ENCODE measurements at places on chromosomes 4 and X.

GRCh38 chrX:118904664-118905063, 69.8 kb upstream of the LONRF3 start:
- DNase-seq = no peak

DNA sequence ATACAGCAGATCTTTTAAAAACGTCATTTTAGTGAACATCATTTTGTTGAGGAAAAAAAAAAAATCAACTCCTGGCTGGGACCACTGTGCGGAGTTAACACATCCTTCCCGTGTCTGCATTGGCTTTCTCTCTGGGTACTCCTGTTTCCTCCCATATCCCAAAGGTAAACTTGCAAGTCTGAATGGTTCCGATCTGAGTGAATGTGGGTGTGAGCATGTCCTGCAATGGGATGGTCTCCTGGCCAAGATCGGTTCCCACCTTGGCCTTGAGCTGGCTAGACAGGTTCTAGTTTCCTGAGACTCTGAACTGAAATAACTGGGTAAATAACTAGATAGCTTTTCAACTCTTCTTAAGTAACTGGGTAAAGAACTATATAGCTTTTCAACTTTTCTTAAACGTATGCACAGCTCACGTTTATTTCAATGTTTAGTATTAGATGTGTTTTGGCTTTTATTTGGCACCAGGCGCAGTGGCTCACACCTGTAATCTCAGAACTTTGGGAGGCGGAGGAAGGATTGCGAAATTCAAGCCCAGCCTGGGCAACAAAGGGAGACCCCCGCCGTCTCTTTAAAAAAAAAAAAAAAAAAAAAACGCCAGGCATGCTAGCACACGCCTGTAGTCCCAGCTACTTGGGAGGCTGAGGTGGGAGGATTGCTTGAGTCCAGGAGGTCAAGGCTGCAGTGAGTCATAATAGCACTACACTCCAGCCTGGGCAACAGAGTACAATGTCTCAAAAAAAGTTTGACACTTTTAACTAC, 14.0 kb downstream of the RBMX start:
- no peak for DNase-seq

DNA sequence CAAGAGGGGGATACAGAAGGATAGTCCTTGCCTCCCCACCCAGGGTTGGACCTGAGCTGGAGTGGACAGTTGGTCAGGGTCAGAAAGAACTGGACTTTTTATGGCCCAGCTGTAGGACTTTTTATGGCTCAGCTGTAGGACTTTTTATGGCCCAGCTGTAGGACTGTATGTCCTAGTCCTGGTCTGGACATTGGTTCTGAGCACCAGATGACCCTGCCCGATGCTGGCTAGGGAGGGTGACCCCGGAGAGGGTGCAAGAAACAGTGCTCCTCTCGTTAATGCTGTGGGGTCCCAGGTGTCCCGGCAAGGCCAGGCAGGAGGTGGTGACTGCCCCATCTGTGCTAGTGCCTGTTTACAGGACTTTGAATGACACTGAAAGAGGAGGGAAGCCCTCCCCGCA, 2.0 kb upstream of the LETM1 start:
- DNase-seq = no peak

DNA sequence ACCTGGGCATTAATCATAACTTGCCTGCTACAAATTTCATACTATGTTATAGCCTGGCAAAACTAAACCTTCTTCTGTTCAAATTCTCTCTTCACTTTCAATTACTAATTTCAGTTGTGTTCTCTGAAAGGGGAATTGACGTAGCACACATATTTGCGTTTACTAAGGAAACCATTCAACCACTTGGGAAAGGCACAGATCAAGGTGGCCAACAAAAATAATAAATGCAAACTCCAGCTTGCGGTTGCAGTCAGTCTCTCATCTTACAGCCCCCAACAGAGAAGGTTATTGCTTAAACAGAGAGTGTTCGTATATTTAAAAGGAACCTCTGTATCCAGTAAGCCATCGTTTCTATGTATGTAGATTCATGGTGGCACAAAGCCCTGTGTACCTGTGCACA, 4.0 kb downstream of the SRPX start:
- no peak for DNase-seq

DNA sequence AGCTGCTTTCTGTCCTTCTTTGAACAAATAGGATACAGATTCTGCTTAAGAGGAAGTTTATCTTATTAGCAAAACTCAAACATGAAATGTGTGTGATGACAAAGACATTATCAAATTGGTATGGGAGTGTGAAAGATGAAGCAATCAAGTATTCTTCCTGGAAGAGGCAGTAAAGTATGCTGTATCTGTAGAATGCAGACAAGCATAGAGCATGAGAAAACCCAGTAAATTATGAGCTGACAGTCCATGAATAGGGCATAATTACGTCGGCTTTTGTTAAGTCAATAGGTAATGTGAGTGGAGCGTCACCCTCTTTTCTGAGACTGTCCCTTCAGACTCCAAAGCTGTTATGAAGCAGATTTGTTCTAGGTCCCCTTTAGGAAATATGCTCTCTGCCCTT, 458.6 kb upstream of the NWD2 start:
- no peak for DNase-seq

DNA sequence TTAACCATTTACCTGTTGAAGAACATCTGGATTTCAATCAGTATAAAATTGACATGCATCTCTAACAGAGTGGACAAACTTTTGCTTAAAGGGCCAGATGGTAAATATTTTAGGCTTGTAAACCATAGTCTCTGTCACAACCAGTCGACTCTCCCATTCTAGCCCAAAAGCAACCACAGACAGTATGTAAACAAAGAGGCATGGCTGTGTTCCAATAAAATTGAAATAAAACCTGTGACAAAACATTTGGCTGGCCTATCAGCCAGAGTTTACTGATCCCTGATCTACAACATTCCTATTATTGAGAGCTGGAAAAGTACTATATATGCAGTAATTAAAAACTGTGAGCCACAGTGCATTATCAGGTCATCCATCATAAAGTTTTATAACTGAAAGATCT, 3.2 kb downstream of the CENPC start:
- DNase-seq = no peak

DNA sequence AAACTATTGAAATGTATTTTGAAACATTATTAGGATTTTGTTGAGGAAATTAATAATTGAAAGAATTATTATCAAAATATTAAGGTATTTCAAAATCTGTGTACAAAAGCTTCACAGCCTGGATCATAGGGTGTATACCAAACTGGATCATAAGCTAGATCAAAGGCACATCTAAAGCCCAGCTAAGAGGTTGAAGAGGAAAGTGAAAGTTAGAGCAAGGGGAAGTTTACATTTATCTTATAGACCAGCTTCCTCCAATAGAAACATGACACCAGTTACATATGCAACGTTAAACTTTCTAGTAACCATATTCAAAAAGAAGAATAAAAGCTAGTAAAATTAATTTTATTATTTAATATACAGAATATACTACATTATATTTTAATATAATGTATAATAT, 227.2 kb upstream of the BMP3 start:
- DNase-seq = no peak

DNA sequence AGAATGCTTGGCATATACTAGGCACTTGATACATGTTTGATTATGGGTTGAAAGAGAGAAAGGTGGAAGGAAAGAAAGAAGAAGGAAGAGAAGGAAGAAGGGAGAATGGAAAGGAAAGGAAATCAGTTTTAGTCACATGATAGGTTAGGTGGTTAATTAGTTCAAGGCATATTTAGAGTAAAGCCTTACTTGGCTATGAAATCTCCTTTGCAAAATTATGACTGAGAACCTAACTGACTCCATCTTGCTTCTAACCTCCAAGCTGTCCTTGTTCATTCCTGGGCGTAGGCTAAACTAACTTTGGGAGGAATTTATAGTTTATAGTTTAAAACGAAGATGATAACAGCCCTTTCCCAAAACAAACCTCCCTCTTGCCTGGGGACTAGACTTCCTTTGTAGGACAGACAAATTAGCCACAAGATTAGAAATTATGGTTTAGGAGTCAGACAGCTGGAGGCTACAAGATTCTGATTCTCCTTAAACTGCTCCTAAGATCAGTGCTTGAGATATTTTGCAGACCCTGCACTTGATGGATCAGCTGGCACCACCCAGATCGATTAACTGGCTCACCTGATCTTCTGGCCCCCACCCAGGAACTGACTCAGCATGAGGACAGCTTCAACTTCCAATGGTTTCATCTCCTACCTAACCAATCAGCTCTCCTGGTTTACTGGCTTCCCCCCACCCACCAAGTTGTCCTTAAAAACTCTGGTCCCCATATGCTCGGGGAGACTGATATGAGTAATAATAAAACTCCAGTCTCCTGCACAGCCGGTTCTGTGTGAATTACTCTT, 55.0 kb downstream of the TXK start:
- no peak for DNase-seq

GRCh38 chr4:146311238-146311970, 97.1 kb downstream of the REELD1 start:
- no peak for DNase-seq

DNA sequence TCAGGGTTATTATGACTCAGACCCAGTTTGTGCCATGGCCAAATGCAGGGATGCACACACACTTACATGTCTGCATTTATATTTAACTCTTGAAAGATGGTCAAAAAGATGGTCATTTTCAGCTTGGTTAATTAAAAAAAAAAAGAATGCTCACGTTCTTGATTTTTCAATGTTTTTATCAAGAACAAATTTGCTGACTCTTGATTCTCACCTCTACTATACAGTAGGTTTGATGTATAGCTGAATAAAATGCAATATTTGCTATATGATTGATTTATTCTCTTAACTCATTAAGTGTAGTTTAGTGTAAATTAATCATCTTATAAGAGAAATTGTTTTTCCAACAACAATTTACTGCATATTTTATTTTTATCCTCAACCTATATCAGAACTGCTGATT, 160.4 kb downstream of the SLIT2 start:
- DNase-seq = no peak

GRCh38 chrX:68872171-68872570, 43.4 kb downstream of the EFNB1 start:
- no peak for DNase-seq

- no peak for DNase-seq
Measured at GRCh38 chr4:53371049-53371448, 5.2 kb upstream of the SCFD2 start.

- DNase-seq = no peak
Measured at GRCh38 chr4:91113130-91113706, 986.0 kb downstream of the CCSER1 start.

- DNase-seq = no peak
Measured at GRCh38 chrX:10044021-10044420, 76.9 kb downstream of the CLDN34 start.
